ENCODE measurements at places on chromosomes 11 and 22.
A peak's percentile ranks its signal among the peaks of the same experiment; 100 is the strongest.

- peak; percentile 33 for DNase-seq
These were observed 60.2 kb upstream of the PPARA start for GRCh38 chr22:46090036-46090591.

GRCh38 chr22:24514241-24515026 lies 19.3 kb downstream of the UPB1 start:
- no peak for DNase-seq

DNA sequence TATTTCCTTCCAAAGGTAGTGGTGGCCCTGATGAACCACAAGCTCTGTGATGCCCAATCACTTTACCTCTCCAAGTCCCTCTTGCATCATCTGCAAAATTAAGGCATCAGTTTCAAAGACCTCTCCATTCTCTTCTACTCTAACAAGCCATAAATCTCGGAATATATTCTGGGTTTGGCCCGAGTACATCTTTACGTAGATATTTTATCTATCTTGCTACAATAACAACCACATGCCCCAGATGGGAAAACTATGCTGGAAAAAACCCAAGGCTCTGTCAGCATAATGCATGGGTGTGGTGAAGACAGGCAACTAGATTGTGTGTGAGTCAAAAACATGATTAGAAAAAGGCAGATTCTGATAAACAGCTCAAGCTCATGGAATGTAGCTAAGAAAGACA lies 228.2 kb upstream of the BLID start:
- no peak for DNase-seq

DNA sequence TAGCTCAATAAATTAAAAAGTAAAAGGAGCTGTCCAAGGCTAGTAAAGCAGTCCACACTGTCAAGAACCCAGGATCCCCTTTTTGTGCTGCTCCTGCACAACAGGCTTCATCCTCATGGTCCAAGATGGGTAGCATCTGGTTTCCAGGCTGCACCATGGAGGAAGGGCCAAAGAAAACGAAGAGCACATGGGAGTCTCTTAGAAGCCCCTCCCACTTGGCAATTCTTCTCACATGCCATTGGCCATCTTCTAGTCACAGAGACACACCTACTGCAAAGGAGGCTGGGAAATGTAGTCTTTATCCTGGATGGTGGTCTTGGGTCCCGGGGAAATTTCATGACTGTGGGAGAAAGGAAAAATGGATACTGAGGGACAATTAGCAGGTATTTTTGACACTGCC lies 37.8 kb downstream of the PRR5L start:
- peak; percentile 18 for DNase-seq

DNA sequence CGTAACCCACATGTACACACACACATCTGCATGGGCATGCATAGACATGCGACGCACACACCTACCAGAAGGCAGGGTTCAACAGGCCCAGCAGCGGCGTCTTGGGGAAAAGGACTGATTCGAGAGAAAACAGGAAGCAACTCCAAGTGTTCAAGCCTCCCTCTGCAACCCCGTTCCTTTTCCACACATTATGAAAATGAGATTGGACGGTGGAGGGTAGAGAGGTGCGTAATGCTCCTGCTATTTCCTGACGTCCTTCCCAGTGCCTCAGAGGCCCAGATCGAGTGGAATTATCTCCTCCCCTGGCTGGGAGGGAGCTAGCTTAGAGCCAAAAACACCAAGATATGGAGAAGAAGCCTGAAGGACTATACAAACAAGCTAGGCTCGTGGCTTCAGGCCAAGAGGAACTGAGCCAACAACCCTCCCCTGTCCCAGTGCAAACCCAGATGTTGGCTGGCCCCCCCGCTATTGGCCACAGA lies 289.2 kb downstream of the MN1 start:
- DNase-seq, result peak; percentile 31

DNA sequence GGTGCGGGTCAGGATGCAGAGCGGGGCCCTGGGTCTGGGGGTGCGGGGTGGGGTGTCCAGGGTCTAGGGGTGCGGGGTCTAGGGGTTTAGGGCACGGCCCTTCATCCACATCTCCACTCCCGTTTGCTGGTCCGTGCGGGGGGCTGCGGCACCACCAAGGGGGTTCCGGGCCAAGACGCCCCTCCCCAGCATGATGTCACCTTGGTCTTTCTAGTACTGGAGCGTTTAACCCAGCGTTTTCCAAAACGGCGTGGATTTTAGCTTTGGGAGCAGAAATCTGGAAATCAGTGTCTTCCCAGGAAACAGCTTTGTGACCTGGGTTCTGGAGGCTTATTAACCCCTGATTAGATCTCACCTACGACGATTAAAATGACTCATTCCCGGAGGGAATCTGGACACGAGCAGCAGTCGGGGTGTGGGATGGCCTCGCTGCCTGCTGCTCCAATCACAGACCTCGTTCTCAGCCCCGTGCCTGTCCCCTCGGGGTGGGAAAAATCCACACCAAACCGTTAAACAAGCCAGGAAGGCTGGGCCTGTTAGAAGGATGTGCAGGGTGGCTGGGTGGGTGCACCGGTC lies 759 bp downstream of the AP2A2 start:
- DNase-seq, result no peak

DNA sequence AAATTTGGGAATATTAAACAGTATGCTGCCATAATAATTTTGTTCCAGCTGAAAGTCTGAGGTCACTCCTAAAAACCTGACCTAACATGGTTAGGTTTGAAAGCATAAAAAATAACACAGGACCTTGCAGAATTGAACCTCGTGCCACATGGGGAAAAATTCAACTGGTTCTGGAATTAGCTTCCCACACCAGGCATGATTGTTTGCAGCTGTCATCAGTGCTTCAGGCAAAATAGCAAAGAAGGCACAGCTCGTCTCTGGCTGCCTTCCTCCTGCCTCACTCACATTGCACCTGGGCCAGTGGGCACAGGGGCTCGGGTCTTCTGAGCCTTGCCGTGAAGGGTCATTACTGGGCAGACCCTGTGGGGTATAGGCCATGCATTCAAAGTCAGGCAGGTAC lies 153.8 kb upstream of the ARHGAP20 start:
- no peak for DNase-seq

GRCh38 chr11:112477581-112478317 lies 217.1 kb upstream of the PLET1 start:
- no peak for DNase-seq

DNA sequence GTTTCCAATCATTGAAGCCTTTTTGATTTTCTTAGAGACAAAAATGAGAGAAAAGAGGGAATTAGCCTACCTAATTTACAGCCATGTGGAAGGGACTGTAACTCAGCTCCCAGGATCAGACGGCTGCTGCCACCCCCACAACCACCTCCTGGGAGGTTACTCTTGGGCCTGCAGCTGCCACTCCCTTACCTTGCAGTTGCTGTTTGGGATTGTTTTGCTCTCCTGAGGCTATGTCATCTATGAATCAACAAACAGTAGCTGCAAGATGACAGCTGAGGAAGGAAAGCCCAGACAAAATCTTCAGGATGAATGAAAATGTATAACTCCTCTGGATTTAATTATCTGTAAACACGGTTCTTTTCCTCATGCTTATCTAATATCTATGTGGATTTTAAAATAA lies 28.0 kb upstream of the ZC3H12C start:
- DNase-seq, result no peak

DNA sequence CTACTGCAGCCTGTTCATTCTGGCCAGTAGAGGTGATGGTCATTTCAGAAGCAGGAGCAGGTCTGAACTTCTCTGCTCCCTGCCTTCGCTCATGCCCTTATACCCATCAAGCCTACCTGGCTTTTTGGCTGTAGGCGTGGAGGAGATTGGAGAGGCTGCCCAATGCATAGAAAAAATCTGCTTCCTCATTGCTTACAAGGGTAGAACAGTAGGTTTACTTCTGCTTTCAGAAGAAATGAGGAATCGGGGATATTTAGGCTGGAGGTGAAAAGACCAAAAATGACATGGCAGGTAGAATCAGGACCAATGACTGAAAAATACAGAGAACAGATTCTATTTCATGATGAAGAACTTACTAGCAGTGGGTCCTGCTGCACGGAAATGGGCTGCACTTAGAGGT lies 72.9 kb upstream of the YWHAH start:
- no peak for DNase-seq

- no peak for DNase-seq
These were observed 707.0 kb downstream of the NTM start for GRCh38 chr11:132077416-132077815.

GRCh38 chr11:1670905-1671371 lies 26.1 kb upstream of the KRTAP5-6 start:
- DNase-seq, result no peak

DNA sequence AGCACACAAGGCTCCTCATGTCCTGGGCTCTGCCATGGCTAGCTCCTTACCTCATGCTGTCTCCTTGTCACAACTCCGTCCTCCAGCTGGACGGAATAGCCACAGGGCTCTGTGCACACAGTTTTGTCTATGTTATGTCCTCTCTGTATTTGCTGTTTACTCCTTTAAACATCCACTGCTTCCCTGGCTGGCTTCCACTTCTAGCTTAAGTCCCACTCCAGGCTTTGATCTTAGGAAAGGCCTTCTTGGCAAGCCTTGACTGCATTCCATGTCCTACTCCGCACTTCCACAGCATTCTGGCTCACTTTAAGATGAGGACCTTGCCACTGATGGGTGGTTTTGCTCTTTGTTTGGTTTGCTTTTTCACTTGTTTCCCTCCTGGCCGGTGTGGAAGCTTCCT lies 22.9 kb upstream of the ROBO3 start:
- no peak for DNase-seq

DNA sequence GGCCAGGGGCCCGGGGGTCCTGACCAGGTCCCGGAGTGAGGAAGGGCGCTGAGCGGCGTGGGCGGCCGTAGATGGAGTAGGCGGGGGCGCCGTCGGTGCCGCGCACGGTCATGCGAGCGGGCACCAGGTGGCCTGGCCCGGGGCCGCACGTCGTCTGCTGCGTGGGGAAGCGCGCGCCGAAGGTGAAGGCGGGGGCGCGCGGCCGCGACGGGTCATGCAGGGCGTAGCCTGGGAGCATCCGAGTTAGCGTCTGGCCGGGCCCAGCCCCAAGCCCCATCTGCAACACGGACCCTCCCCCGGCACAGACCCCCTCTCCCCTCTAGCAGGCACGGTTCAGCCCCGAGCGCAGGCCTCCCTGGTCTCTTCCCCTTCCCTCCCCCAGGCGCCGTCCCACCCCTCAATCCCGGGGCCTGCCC lies 1.7 kb upstream of the TYMP start:
- DNase-seq, result no peak

DNA sequence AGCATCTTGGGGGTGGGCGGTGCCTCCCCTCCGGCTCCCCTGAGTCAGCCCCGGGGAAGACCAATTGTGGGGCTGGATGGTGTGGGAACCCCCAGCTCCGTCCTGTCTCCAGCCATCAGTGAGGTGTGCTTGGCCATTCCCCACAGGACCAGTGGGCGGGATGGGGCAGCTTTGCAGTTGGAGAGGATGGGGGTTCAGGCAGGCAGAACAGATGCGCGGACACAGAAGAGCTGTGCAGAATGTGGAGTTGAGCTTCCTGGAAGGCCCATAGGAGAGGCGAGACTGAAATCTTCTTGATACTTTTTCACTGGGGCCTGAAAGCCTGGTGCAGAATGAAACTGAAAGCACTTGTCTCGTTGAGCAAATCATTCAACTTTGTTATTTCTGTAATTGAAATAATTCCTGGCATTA lies 23.8 kb downstream of the PARVB start:
- DNase-seq, result no peak

GRCh38 chr11:134751031-134751585 lies 339.1 kb upstream of the B3GAT1 start:
- DNase-seq, result no peak

GRCh38 chr11:134615041-134615615 lies 203.1 kb upstream of the B3GAT1 start:
- DNase-seq, result no peak

DNA sequence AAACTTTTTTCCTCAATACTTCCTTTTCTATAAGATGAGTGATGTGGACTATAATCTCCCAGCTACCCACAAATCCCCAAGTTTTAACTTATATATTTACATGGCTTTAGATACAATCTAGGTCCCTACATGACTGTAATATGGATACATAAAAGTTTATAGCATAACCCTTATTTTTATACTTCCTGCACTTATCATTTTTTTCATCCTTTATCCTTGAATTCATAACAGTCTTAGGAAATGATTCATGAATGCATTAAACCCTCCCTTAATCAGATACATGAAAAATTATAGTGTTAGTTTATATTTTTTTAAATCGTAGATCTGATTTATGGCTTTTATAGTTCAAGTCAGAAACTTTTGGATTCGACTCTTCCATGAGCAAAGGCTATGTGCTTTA lies 195.8 kb downstream of the MAML2 start:
- DNase-seq, result no peak

- DNase-seq, result no peak
These were observed 13.7 kb downstream of the CYP2D6 start for GRCh38 chr22:42116848-42117424.

- DNase-seq, result no peak
These were observed 70.5 kb upstream of the NNMT start for GRCh38 chr11:114225661-114226060.

DNA sequence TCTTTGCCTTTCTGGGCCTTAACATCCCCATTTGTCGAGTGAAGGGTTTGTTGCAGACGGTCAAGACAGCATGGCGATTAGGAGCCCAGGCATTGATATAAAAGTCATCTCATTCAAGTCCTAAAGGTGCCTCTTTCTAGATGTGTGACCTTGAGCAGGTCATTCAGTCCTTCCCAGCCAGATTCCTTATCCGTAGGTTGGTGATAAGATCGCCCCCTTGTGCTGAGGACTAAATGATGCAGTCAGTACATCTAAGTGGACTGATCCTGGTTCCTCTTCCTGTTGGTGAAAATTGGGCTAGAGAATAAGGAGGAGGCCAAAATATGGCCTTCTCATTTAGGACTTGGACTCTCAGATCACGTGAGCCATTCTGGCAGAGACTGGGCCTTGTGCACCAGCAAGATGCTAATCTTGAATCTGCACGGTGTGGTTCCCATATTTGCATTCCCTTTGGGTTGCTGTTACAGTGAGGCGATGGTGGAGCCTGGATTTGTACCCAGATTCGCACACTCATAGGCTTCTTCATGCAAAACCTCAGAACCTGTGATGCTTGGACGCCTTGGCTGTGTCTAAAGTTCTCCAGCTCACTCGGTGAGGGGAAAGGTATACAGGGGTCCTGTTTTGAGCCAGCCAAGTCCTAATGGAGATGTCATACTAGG lies 156.8 kb downstream of the MYO18B start:
- DNase-seq, result no peak

GRCh38 chr22:44136786-44137185 lies 43.9 kb upstream of the PARVG start:
- no peak for DNase-seq

DNA sequence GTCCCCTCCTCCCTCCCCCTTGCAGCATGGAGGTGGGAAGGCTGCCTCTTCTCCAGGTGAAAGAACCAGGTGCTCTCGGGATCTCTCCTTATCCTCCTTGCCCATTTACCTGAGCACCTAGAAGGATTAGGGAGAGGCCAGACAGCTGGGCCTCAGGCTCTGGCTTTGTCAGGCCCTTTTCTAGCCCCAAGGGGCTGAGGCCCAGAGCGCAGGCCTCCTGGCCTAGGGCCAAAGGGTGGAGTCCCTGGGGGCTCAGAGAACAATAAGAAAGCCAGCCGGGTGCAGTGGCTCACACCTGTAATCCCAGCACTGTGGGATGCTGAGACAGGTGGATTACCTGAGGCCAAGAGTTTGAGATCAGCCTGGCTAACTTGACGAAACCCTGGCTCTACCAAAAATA lies 5.4 kb upstream of the TTLL1 start:
- no peak for DNase-seq
